ENCODE measurements at places on chromosomes 4 and X. TPM values are rescaled to one million over a fixed set of nuclear protein-coding genes. Genes with fewer than 3 reads are reported as not detected.
A peak's percentile ranks its signal among the peaks of the same experiment; 100 is the strongest.

The SSX4 gene
- not detected for total RNA-seq

- H3K27me3 ChIP-seq: peaks cover 97% of the 10 kb centered on the region
- H3K4me3 ChIP-seq: no peak within 1 kb of the TSS
- H3K27ac ChIP-seq: no peak within 1 kb of the TSS
These were observed at the start of gene ARX for GRCh38 chrX:25015486-25016360. Gene ARX, minus strand, starts transcription at chrX:25015965. Its CDS starts 228 bp downstream, at chrX:25015737.

The TMEM271 gene
- 8.7 TPM for total RNA-seq

The SPATA18 gene
- total RNA-seq: 10.5 TPM

The LEF1 gene
- total RNA-seq: 23.4 TPM

The PRKG2 gene
- 2.1 TPM for total RNA-seq

DNA sequence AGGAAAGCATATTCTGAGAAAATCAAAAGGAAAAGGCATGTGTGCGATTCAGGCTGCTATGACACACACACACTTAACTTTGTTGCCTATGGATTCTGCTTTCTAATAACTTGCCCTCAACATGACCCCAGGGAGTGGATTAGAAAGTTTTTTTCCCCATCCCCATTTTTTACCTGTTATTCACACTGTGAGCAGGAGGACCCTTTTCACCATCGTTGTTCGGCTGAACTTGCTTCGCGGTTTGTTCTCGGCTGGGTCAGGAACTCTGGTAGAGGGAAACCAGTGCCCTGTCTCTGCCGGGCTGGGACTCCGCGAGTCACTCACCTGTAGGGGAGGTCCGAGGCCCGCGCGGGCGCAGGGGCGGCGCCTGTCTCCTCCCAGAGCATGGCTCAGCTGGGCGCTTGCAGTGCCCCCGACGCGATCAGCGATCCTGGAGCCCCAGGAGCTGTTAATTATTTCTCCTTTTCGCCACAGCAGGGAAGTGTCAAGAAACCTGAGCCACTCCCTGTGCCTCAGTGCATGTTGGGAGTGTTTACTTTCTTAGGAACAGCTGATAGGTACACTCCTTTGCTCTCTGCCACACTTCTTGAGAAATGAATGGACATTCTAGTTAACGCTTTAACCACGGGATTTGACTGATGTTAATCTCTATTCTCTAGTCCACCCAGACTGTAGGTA is at the start of gene RASSF6:
RASSF6 (minus strand) TSS at position 322 of the 678 bp plus-strand sequence. CDS start 8,641 bp downstream, outside the sequence.
- DNase-seq: no peak
- peaks cover 6% of the 10 kb centered on the region for H3K4me1 ChIP-seq
- H3K27ac ChIP-seq: no peak within 1 kb of the TSS
- no peaks in the 10 kb centered on the region for H3K36me3 ChIP-seq
- peak within 1 kb of the TSS; percentile 53 for H3K4me3 ChIP-seq
- H3K27me3 ChIP-seq: peaks cover 5% of the 10 kb centered on the region

The MAGEC2 gene
- not detected for total RNA-seq

DNA sequence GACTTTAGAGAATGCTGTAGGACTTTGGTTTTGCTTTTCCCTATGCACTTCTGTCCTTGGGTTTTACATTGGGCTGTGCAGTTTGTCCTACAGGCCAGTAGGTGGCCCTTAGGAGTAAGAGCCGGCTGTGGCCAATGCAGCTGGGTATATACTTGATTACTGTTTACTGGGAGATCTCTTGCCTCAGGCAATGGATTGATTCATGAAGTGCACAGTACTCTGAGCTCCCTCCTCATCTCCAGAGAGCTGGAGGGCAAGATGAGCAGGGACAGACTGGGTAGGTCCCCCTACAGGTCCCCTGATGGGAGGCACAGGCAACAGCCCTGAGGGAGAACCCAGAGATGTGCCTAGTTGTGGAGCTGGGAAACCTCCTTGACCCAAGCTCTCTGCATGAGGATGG is 103.8 kb upstream of the QRFPR start:
- H3K4me1 ChIP-seq: no peaks in the 10 kb centered on the region
- H3K27me3 ChIP-seq: no peaks in the 10 kb centered on the region
- no peak for DNase-seq
- no peak overlapping the region for H3K27ac ChIP-seq

- no peak for DNase-seq
- no peaks in the 10 kb centered on the region for H3K4me1 ChIP-seq
- H3K4me3 ChIP-seq: no peak overlapping the region
- H3K27me3 ChIP-seq: no peaks in the 10 kb centered on the region
These were observed 203.0 kb downstream of the CENPC start for GRCh38 chr4:67342291-67342690.

The NUDT9 gene
- total RNA-seq: 13.2 TPM

- peaks cover 15% of the 10 kb centered on the region for H3K27me3 ChIP-seq
- no peak overlapping the region for H3K27ac ChIP-seq
- no peaks in the 10 kb centered on the region for H3K36me3 ChIP-seq
- DNase-seq: no peak
These were observed 13.3 kb downstream of the ATOH1 start for GRCh38 chr4:93841803-93842345.

DNA sequence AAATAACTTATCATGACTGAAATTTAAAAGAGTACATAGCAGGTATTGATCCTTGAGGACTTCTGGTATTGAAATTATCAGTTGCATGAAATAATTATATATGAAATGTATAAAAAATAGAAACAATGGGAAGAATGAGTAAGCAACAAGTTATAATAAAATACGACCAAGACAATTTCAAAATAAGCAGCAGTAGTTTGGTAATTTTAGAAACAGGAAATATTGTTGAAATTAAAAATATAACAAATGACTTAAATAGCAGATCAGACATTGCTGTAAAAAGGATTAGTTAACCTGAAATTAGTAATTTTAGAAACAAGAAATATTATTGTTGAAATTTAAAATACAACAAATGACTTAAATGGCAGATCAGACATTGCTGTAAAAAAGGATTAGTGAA is 152.3 kb downstream of the BTC start:
- H3K27me3 ChIP-seq: no peaks in the 10 kb centered on the region
- no peaks in the 10 kb centered on the region for H3K4me1 ChIP-seq
- H3K36me3 ChIP-seq: no peaks in the 10 kb centered on the region
- DNase-seq: no peak

GRCh38 chr4:17398805-17399204 is 113.1 kb downstream of the QDPR start:
- H3K4me3 ChIP-seq: no peak overlapping the region
- no peaks in the 10 kb centered on the region for H3K27me3 ChIP-seq
- no peaks in the 10 kb centered on the region for H3K36me3 ChIP-seq
- H3K27ac ChIP-seq: no peak overlapping the region
- no peaks in the 10 kb centered on the region for H3K4me1 ChIP-seq
- no peak for DNase-seq

GRCh38 chr4:17155486-17155885 is 257.0 kb upstream of the LDB2 start:
- H3K27me3 ChIP-seq: no peaks in the 10 kb centered on the region
- no peak overlapping the region for H3K27ac ChIP-seq
- no peaks in the 10 kb centered on the region for H3K4me1 ChIP-seq
- H3K36me3 ChIP-seq: no peaks in the 10 kb centered on the region
- no peak for DNase-seq

DNA sequence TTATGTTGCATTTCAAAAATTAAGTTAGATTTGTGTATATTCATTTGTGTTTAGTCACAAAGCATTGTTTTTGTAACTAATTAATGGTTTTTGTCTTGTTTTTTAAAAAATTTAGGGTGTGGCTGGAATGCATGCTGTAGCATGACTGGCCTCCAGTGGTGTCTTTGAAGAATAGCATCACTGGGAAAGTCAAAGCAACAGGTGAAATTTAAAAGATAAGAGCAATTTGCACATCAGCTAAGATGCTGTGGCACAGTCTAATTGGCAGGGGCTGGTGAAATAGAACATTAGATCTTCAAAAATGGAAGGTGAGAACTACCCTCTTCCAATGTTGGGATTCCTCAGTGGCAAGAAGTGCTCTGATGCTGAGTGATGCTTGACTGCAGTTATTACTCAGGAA is 45.3 kb downstream of the ANK2 start:
- H3K36me3 ChIP-seq: no peaks in the 10 kb centered on the region
- no peaks in the 10 kb centered on the region for H3K27me3 ChIP-seq
- H3K27ac ChIP-seq: no peak overlapping the region
- no peak overlapping the region for H3K4me3 ChIP-seq
- H3K4me1 ChIP-seq: no peaks in the 10 kb centered on the region
- DNase-seq: no peak

- H3K4me3 ChIP-seq: no peak overlapping the region
- H3K27ac ChIP-seq: no peak overlapping the region
- H3K36me3 ChIP-seq: no peaks in the 10 kb centered on the region
- no peak for DNase-seq
- no peaks in the 10 kb centered on the region for H3K27me3 ChIP-seq
- peaks cover 6% of the 10 kb centered on the region for H3K4me1 ChIP-seq
These were observed 81.9 kb downstream of the PJA1 start for GRCh38 chrX:69083361-69083760.

The DCAF4L1 gene
- not detected for total RNA-seq

DNA sequence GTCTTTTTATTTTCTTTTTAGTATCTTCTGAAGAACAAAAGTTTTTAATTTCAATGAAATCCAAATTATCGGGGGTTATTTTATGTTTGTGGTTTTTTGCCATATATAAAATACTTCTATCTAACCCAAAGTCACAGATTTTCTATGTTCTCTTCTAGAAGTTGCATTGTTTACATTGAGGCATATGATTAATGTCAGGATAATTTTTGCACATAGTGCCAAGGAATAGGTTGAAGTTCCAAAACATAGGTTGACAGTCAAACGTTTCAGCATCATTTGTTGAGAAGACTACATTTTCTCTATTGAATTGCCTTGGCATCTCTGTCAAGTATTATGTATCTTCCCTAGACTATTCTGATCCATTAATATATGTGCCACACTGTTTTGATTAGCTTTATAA is 64.5 kb downstream of the ANKRD17 start:
- H3K4me3 ChIP-seq: no peak overlapping the region
- peaks cover 4% of the 10 kb centered on the region for H3K4me1 ChIP-seq
- no peak overlapping the region for H3K27ac ChIP-seq
- no peaks in the 10 kb centered on the region for H3K27me3 ChIP-seq

DNA sequence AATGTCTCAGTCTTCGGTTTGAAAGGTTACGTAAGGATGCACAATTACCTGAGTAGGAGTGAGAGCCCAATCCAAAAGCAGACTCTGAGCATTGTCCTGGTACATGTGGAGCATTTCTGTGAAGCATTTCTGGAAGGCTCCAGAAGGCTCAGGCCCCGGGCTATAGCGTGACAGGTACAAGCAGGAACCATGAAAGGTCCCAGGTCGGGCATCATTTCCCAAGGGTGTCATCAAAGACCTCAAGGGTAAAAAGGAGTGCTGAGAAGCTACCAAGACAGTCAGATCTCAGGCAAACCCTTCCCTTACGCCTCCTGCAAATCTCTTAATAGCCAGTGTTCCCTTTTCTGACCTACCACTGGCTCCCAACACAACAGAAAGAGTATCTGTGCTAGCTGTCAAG is 30.8 kb downstream of the GPC4 start:
- H3K36me3 ChIP-seq: no peaks in the 10 kb centered on the region
- H3K27ac ChIP-seq: no peak overlapping the region
- H3K27me3 ChIP-seq: no peaks in the 10 kb centered on the region
- no peak for DNase-seq
- no peak overlapping the region for H3K4me3 ChIP-seq

DNA sequence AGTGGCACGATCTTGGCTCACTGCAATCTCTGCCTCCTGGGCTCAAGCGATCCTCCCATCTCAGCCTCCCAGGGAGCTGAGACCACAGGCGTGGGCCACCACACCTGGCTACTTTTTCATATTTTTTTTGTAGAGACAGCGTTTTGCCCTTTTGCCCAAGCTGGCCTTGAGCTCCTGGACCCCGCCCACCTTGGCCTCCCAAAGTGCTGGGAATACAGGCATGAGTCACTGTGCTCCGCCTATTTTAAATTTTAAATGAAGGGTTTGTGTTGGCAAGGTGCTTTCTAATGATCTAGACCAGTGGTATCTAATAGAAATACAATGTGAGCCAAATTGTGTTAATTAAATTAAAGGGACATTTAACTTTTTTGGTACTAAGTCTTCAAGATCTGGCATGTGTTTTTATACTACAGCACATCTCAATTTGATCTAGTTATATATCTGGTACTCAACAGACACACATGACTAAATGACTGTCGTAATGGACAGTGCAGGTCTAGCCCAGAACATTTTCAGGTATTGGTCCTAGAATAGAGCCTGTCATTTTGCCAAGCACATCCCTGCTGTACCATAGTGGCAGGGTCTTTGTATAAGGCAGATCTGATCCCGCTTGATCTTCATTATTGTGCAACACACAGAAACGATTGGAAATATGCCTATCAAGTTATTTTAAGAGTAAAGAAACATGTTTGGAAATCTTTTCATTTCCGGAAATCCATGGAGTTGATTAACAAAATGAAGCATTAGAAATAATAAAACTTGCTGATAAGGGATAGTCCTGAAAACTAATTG is 7.3 kb downstream of the PGK1 start:
- H3K4me1 ChIP-seq: peaks cover 28% of the 10 kb centered on the region
- DNase-seq: no peak
- H3K36me3 ChIP-seq: peaks cover 26% of the 10 kb centered on the region
- no peak overlapping the region for H3K4me3 ChIP-seq

DNA sequence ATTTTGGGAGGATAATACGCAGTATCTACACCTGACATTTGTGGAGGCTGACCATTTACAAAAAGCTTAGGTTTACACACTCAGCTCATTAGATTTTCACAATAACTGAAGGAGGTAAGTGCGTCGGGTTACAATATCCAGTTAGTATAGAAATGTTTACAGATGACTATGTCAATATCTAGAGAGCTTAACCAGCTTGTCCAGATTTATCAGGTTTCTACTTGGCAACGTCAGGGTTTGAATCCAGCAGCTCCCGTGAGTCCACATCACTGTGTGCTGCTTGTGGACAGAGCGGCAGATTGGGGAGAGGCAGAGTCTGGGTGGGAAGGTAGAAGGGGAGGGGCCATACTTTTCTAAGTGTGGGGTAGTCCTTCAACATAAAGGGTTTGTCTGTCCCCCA is 28.3 kb downstream of the ARHGAP10 start:
- no peaks in the 10 kb centered on the region for H3K27me3 ChIP-seq
- H3K27ac ChIP-seq: no peak overlapping the region
- no peak for DNase-seq
- H3K4me3 ChIP-seq: no peak overlapping the region

The UGT2B17 gene
- not detected for total RNA-seq

DNA sequence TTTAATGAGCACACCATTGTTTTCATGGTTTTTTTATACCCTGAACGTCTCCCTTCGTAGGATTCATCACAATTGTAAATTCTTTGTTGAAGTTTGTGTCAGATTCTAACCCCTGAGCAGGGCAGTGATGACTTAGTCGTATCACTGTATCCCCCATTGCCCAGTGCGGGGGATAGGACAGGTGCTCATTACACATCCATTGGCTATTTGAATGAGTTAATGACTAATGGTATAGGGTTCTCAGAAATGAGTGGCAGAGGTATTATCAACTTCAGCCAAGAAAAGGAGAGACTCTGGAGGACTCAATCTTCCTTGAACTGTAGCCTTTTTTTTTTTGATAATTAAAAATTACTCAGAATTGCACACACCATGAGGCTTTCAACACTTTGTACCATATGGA is 64.6 kb downstream of the SYNPO2 start:
- H3K4me3 ChIP-seq: no peak overlapping the region
- H3K27me3 ChIP-seq: no peaks in the 10 kb centered on the region
- H3K27ac ChIP-seq: no peak overlapping the region

- H3K36me3 ChIP-seq: no peaks in the 10 kb centered on the region
- no peak overlapping the region for H3K4me3 ChIP-seq
These were observed 64.4 kb downstream of the DLG3 start for GRCh38 chrX:70509078-70509477.
